ENCODE measurements at places on chromosomes 3 and 15.

DNA sequence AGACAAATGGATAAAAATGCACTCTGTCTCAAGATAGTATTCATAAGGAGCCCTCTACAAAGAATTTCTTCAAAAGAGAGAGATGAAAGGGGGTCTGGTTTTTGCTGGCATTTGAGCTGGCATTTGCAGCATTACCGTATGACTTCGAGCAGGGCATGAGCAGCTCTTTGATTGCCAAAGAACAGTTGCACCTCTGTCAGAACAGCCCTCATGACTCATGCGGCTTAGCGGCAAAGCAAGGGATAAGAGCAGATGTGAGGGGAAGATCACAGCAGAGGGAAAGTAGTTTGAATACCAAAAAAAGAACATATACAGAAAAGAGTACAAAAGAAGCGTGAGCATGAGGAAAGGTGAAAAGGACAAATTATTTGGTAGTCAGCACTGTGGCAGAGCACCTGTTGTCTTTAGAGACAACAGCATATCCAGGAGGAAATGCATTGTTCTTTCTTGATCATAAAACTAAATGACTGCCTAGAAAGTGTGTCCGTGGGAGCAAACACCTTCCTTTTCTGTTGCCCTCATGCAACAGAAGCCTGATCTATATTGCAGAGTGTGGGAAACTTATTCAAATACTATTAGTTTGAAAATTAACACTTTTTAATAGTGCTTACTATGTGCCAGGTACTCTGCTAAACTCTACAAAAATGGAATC, 80.5 kb upstream of the SLC24A5 start:
- no peak for DNase-seq

DNA sequence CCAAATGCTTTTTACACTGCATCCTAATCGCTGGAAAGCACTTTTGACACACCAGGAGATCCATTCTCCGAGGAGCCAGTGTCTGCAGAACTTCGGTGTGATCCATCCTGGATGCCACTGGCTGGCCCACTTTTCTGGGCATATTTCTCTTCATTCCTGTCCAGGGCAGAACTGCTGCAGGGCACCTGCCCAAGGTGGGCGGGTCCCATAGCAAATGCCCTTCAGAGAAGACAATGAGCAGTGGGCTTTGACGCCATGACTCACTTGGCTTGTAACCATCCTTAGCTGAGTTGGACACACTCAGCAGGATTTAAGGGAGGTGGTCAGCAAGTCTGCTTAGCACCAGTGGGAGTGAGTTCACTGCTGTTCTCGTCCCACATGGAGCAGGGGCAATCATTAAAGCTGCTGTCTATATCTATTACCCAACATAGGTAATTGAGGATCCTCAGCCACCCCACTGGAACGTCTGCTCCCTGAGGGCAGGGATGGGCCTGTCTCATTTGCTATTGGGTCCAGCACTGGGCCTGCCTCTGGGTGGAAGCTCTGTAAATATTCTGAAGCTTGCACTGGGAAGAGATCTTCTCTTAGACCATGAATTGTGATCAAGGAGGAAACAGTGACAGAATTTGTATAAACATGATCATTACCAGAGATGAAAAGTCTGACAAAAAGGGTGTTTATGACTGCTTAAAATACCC, 112.7 kb upstream of the IQSEC1 start:
- DNase-seq, result no peak

GRCh38 chr3:45441584-45442310, 53.4 kb downstream of the LARS2 start:
- no peak for DNase-seq

DNA sequence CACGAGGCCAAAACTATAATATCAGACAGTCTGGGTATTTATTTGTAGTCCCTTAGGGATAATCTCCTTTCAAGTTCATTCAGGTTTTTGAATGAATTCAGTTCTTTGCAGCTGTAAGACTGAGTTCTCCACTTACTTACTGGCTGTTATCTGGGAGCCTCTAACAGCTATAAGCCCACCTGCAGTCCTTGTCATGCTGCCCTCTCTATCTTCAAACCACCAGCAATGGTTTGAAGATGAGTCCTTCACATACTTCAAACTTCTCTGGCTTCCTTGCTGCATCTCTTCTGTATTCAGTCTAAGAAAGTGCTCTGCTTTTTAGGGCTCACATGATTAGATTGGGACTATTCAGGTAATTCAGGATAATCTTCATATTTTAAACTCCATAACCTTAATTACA, 154.5 kb upstream of the STT3B start:
- DNase-seq, result no peak

- no peak for DNase-seq
These were observed 40.8 kb upstream of the PROK2 start for GRCh38 chr3:71825551-71826283.

DNA sequence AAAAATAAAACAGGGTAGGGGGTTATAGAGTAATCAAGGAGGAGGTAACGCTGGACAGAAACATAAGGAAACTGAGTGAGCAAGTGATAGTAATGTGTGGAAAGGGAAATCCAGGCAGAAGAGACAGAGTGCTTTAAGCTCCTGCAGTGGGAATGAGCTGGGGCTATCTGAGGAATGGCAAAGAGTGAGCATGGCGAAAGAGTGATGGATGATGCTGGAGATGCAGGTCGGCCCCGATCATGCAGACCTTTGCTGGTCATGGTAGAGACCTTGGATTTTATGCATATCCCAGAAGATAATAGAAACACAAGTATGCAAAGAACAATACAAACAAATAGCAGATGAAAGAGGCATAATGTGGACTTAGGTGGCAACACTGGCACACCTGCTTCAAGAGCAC, 26.0 kb upstream of the ACAP2 start:
- DNase-seq, result no peak

GRCh38 chr3:66403323-66403990, 97.4 kb downstream of the LRIG1 start:
- DNase-seq, result no peak

- no peak for DNase-seq
These were observed 4.6 kb downstream of the PIK3R4 start for GRCh38 chr3:130741946-130742610.
